C1 segment of cervical spinal cord (tissue), 14 donors: ENCODE measurements at places on chromosomes 1 and 21.

DNA sequence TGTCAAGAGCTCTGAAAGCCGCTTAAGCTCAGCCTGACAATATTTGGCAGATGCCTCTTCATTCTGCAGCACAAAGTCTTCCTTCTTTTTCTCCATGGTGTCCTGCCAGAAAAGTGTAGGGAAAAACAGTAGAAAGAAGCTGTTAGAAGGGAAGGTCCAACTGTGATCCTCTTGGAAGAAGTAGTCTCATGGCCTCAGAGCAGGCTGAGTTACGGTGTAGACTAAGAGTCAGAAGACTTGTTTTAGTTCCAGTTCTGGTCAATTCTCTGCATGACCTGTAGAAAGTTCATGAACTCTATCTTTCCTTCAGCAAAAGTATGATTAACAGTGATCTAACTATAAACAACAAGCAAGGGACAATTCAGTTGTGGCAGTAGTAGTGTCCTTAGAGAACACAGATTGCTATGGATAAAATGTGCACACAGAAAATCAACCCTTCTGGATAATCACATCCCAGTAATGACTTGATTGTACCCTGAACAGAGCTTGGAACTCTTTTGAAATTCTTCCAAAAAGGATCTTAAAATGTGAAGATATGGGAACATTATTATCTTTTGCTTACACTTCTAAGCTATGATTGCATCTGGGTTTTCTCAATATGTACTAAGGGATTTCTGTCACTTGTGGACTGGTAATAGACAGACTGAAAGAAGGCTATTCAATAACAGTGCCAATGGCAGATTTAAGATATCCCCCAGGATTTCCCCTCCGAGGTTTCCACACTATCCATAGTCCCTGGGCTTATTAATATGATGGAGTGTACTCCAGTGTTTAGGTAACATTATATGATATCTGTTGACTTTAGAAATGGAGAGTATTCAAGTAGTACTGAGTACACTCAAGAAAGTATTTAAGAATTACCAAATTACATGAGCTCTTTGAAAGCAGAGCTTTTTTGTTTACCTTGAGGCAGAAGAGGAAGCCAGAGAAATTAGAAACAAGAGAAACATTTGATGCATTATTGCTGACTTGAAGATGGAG, 22.1 kb upstream of the GBP2 start:
- no peak for DNase-seq

DNA sequence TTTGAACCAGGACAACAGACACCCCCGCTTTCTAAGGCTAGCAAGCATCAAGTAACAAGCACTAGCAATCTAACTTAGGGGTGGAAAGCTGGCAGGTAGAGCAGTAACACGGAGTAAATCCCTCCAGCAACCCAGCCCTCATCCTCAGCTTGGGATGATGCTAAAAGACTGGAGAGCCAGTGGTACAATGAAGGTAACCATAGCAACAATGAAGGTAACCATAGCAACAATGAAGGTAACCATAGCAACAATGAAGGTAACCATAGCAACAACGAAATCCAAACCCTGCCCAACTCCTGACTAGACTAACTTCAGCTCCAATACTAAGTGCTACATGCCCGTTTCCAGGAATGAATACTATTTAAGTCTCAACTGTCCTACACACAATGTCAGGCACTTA, 22.2 kb upstream of the EIF4G3 start:
- no peak for DNase-seq

- no peak for DNase-seq
Measured at GRCh38 chr1:208358651-208359050, 114.5 kb upstream of the PLXNA2 start.

DNA sequence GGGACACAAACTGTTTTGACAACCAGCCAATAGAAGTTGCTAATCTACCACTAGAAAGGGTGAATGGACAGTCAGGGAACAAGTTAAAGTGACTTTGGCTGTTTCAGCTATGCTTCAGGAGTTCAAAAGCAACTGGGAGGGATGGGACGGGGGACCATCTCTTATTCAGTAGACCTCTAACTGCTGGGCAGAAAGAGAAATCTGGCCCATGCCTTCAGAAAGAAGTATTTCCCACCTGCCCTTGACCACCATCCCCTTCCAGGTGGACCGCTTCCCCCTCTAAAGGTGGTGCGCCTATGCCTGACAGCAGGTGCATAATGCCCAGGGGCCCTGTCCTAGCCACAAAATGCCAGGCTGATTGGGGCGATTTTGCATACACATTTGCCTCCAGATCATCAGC, 5.2 kb downstream of the ITPKB start:
- no peak for DNase-seq

DNA sequence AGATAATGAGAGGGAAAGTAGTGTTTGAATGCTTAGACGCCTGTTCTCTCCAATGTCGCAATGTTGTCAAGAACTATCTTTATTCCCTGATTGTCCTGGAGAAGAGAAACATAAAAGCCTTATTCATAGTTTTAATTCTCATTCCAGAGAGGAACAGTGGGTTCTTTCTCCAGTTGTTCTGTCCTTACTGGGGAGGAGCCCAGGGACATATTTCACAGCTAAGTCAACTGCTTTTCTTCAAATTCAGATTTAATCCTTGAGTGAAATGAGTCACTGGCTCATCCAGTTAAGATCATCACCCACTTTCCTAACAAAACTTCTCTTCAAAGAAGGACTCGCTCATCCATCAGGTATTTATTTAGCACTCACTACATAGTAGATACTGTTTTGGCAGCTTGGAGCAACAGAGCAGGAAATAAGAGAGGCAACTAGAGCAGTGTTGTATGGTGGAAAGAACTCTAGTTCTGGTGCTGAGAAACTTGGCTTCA, 365.7 kb upstream of the USP24 start:
- DNase-seq, result no peak

DNA sequence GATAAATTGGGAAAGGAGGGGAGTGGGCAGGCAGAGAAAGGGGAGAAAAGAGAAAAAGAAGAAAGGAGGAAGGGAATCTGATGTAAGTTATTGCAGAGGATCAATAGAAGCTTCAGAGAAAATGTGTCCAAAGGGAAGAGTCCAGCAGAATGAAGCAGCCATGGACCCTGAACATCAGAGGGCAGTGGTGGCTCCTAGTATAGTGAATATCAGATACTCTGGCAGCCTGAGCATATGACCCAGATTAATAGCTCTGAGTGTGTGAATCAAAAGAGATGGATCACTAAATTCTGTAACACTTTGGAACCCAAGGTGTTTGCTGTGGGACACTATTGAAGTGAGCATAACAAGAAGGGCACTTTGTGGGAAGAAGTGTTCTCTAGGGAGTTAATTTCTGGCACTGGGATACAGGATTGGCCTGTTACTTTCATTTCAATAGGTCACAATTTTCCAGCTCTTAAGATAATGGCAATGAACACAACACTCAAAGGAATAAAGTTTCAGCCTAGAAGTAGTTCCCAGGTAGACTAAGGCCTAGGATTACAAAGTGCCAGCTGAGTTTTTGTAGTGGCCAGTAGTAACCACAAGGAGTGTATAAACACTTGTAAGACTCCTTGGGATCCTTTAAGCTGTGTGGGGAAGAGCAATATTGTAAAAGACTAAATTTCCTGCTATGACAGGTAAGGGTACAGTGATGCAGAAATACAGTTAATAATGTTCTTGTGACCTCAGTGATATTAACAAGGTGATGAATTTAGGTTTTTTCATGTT, 164.5 kb upstream of the BEND5 start:
- DNase-seq, result no peak

DNA sequence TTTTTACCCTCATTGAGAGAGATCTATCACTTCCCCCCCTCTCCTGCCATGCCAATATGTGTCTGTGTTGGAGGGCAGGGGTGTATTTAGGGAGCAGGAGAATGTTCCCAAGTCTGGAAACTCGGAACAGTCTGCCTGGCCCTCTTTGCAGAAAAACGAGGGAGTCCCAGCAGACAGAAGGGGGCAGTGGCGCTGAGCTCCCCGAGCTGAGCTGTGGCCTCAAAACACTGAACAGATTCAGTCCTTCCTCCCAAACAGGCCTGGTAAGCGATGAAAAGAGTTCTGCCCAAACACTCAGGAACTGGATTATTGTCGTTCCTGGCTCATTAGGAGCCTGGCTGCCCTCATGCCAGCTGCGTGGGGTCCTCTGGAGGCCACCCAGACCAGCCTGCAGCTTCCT, 981 bp downstream of the CLDN14 start:
- DNase-seq, result no peak

DNA sequence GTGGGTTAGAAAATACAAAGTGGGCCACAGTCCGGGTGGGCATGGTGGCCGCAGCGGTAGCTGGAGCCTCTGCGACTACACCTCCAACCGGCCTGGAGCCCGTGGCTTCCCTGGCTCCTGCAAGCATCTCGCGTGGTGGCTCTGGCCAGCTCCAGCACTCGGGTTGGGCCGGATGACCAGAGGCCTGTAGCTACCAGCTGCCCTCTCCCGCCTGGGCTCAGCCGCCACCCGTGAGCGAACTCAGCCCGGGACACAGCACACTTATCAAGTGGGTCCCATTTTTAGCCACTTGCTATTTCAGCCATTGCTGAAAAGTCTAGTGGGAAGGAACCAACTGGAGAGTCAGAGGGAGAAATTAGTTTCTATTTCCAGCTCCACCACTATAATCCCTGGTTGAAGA, 107.7 kb upstream of the CACYBP start:
- DNase-seq, result no peak

GRCh38 chr1:231338270-231339128, at the start of gene SPRTN:
TSS of gene SPRTN (plus strand) at chr1:231338293. CDS start at chr1:231338384, 91 bp downstream.
- no peak for DNase-seq

- no peak for DNase-seq
Measured at GRCh38 chr21:41121785-41122415, 46.1 kb upstream of the BACE2 start.

DNA sequence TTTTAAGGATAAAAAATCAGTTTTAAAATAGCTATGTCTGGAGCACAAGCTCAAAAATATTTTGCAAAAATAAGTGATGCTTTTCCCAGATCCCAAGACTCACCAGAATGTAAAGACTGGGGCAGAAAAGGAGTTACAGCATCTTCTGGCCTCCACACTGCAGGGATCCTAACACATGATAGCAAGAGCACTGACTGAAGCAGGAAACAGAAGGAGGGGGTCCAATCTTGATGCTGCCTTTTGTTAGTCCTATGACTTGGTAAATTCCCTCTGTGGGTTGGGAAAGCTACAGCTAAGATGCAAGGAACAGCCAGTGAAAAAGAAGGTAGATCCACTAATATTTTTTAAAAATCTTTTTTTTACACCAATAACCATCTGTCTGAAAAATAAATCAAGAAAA, 54.2 kb upstream of the TNR start:
- DNase-seq, result no peak

- DNase-seq, result peak; percentile 27
Measured at GRCh38 chr1:201877877-201878401, 10.8 kb upstream of the SHISA4 start.

DNA sequence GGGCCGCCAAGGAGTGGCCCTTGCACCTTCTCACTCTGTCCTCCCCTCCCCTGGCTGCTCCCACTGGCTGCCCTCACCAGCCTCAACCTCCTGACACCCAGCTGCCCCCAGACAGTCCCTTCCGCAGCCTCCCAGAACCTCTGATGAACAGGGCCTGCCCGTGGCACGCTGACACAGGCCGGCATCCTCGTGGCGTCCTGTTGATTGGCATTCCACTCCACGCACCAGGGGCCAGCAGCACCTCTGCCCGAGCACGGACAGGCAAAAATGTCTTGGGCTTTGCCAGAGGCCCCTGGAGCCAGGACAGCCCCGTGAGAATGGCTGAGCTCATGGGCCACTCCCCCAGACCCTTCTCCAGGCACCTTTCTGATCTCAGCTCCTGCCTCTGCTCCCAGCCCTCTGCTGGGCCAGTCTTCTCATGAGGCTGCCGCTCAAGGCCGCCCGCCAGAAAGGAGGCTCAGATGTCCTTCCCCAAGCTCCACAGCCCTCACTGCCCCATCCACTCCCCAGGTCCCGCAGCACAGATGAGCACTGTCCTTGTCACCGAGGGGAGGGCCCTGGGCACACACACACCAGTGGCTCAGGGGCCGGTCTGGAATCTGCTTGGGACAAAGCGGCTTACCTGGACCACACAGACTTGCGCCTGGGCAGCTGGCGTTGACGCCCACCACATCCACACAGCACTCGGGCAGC, 15.8 kb upstream of the RNF223 start:
- DNase-seq, result no peak

DNA sequence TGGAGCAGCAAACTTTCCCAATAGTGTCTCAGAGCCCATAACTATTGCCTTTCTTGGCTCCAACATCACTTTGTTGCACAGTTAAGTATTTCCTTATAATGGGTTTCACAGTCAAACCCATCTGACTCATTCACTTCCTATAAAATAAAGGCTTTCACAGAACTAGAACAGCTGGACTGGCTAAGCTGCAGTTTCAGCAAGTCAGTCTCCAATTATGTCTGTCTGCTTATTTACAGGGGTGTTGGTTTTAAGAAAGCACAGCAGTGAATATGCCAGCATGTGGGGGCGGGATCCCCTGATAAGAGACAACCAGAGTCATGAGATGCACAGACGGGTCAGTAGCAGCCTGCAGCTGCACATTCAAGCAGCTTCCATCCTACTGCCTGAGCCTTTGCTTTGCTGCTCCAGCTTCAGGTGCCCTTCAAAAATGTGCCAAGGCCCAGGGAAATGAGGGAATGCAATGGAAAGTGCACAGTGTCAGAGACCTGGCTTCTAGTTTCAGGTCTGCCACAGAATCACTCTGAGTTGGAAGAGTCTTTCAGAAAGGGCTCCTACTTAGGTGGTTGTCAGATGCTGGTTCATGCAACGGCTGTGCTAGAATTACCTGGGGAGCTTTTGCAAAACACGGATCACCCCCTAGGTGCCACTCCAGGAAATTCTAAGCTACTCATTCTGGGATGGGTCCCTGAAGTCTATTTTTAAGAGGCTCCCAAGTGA, 24.8 kb downstream of the RNF19B start:
- DNase-seq, result no peak

DNA sequence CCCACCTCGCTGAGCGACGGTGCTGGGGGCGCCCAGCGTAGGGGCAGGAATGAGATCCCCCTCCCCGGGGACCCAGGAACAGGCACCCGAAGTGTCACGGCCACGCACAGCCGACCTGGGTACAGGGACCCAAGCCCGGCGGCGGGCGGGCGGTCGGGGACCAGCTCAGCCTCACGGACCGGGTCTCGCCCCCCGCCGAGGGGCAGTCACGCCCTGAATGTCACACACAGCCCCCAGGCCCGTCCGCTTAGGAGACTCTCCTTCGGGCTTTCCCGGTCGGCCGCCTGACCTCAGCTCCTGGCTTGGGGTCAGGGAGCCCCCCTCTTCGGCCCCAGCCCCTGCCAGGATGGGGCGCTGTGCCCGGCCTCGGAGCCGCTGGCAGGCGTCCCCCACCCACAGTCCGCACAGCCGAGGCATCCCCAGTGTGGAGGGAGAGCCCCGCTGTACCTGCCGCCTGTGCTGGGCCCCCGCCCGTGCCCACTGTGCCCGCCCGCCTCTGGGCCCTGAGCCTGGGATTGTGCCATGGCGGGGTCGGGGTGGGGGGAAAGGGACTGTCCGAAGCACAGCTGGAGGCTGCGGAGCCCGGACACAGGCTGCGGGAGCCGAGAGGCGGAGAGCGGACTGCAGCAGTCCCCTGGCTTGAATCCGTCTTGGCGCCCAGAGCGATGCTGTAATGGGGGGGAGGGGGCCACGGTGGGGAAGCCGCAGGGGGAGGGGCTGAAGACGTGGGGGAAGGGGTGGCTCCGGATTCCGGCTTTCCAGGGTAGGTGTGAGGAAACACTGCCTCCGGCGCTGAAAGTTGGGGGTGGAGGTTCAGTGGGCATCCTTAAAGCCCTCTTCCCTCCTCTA, 627 bp upstream of the DLGAP3 start:
- no peak for DNase-seq

- DNase-seq, result no peak
Measured at GRCh38 chr21:38401191-38401926, 96.9 kb downstream of the ERG start.

- no peak for DNase-seq
Measured at GRCh38 chr1:40379785-40380452, 6.4 kb downstream of the SMAP2 start.

GRCh38 chr1:192709544-192709943, 73.6 kb downstream of the RGS13 start:
- no peak for DNase-seq
